Activated CD4-positive, alpha-beta T cell treated with anti-CD3 and anti-CD28 coated beads for 36 hours (primary cell): ENCODE measurements at places on chromosomes 1 and 21. TPM values are rescaled to one million over a fixed set of nuclear protein-coding genes. Genes with fewer than 3 reads are reported as not detected.

DNA sequence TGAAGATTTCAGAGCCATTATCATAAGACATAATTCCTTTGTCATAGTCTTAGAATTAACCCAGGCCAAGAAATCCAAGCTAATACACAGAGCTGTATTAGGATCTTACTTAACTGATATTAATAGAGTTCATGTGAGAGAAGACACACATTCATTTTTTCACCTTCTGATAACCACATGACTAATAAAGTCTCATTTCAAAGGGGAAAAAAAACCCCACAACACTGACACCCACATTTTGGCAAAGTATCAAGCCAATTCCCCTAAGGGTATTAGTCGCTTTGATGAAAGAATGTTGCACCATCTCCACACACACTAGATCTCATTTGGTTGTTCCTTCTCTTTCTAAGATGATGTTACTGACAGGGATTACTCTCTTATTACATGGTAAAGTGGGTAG is 344.4 kb upstream of the ESRRG start:
- DNase-seq = no peak

GRCh38 chr1:201891451-201892045 is 2.9 kb downstream of the SHISA4 start:
- DNase-seq = no peak

DNA sequence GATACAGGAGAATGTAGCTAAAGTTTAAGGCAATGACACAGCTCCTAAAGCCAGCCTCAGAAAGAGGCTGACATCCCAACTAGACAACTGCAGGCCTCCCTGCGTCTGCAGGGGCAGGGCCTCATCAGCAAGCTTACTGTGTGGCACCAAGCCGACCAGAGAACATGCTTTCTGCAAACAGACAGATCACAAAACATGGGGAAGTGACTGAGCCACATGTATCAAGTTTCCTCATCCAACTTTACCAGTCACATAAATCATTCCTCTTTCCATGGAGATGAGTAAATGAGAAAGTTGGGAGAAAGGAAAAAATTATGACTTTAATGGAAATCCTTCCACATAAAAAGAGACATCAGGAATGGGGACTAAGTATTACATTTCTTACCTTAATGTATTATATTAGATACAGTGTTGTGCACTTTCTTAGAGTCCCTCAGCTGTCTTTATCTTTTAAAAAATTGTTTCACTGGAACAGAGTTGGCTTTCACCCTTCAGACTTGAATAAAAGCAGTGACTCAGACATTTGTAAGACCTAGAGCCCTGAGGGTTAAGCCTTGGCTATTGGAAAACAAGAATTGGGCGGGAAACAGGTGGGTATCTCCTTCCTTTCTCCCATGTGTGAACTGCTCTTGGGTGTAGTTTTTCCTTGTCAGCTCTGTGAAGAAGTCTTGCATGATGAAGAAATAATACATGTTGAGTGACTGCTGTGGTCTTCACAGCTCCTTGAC is 305.7 kb upstream of the SNX7 start:
- DNase-seq = no peak

DNA sequence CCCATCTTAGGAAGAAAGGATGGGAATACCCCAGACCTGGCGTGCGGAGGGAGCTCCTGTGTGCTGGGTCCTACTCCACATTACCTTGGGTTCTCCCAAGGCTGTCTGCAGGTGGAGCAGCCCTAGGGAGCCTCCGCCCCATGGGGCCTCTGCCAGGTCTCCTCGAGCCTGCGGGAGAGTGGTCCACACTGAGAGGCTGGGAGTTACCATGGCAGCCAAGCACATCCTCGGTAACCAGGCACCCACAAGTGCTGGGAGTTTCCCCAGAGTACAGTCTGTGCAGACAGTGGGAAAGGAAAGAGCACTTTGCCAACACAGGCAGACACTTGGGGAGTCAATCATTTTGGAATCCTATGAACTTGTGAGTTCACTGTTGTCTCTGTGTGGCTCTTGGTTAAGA is 249.4 kb downstream of the DYRK1A start:
- DNase-seq = no peak

DNA sequence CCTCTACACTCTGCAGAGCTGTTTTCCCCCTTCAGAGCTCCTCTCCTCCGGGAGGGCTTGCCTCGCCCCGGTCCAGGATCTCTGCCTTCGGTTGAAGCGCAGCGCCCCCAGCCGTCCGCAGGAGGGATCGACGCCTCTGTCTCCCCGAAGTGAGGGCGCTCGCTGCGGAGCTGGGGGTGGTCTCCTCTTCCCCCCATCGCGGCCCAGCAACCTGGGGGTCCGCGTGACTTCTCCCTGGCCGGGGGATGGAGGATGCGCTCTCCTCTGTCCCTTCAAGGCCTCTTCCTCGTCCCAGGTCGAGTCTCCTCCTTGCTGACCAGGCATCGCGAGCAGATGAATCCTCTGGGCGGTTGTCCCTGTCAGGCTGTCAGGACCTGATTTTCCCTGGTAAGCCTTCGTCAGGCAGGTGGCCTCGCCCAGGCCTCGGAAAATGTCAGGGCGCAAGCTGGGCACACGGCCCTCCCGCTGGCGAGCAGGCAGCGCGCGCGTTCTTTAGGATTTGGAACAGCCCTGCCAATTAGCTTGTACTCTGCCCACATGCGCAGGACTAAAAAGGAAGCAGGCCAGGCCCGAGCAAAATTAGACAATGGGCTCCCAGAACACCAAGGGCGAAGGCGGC is 90.5 kb downstream of the EDEM3 start:
- DNase-seq = peak; percentile 79

DNA sequence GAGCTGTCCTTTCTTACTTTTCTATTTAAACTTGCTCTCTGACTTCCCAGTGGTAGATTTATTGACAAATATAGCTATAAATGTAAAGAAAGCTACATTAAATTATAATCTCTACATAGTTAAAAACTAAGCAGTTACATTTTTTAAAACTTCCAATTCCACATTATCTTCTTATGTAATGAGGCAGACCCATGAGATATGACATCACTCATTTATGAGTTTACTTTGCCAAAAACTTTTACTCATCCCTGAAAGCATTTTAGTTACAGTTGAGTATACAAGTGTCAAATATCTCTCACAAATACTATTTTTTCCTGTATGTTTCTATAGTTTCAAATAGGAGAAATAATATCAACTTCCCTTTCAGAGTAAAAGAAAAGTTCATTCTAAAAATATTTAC is 3.8 kb downstream of the NMNAT2 start:
- no peak for DNase-seq

DNA sequence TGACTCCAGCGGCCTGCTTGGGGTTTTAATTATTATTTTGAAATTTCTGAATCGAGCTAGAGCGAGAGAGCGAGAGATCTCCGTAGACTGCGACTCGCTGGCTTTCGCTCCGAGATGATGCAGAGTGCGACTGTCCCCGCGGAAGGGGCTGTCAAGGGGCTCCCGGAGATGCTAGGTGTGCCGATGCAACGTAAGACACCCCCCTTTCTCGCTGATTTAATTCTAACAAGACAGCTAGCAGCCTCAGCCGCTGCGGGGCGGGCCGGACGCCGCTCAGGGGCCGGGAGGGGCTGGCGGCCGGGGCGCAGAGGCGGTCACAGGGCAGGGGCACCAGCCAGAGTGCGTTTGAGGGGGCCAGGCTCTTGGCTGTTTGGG is 339 bp downstream of the LHX4 start:
- no peak for DNase-seq

Gene GFI1
- total RNA-seq = 47.7 TPM

Gene OR2L3
- total RNA-seq = not detected

Gene DNAJC16
- 14.1 TPM for total RNA-seq
